ENCODE measurements at places on chromosomes 5 and 9.

DNA sequence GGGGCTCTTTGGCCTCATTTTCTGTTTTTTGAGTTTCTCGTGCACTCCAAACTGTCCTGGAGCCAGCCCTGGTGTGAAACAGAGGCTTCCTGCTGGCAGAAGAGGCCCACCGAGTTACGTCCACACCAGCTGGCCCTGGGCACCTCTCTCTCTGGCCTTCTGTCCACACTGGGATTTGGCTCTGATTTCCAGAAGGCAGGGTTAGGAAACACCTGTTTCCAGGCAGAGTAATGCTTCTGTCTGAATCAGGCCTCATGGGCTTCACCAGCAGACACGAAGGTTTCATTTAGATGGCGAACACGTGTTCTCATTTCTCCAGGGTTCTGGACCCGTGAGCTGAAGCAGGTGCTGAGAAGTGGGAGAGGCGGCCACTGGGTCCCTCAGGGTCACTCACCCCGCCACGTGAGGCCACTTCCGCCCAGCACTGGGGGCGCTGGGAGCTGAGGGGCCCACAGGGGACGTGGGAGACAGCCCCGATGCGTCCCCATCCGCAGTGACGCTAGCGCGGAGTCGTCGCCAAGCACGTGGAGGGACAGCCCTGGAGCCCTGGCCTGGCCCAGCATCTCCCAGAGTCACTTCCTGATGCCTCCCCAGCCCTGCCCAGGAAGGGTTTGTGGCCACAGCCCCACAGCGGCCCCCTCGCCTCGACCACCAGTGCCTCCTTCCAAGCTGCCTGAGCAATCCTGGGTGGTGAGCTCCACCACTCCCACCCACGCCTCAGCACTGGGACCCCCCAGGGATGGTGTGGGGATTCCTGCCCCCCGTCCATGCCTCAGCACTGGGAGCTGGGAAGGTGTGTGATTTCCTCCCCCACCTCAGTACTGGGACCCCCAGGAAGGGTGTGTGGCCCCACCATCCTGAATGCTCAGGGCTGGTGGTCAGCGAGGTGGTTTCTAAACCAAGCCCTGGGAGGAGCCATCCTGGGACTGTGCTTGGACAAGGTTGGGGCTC is 4.9 kb upstream of the LRRC14B start:
- DNase-seq, result no peak

DNA sequence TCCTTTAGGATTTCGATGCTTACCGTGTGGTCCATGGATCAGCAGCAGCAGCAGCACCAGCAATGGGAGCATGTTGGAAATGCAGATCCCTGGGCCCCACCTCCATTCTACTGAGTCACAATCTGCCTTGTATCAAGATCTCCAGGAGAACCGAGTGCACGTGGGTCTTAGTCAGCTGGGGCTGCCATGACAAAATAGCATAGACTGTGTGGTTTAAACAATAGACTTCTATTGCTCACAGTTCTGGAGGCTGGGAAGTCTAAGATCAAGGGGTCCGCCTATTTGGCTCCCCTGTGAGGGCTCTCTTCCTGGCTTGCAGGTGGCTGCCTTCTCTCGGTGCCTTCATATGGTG is 1.3 kb upstream of the PROP1 start:
- no peak for DNase-seq

DNA sequence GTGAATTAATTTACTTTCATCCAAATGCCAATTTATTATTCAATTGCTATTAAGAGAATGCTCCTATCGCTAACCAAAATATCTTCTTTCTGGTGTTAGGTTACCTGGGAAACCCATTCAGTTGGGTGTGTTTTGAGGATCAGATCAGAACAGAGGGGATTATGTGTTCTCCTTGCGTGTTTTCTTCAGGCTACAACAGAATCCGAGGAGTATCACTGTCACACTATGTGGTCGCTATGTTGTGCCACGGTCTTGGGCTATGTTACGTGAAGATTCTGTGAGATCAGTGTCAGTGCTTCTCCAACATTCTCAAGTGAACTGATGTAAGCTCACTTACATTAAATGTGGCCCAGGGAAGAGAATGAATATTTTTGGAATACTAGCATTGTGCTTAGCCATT is 39.0 kb downstream of the ADCY2 start:
- DNase-seq, result no peak

DNA sequence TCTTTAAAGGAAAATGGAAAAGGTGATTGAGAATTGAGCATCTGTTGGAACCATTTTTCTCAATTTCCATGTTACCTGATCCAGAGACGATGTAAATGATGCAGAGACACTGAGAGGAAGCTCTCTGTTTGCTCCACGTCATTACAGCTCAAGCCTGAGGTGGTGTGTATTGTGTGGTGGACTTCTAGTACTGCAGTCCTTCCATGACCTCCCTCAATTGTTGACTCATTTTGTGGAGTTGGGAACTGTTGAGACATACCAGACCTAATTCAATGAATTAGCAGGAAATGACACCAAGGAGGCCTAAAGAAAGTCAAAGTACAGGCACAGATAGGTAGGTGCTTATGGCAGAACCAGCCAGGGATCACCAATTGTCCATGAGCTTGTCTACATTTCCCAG is 15.6 kb upstream of the LVRN start:
- DNase-seq, result no peak

DNA sequence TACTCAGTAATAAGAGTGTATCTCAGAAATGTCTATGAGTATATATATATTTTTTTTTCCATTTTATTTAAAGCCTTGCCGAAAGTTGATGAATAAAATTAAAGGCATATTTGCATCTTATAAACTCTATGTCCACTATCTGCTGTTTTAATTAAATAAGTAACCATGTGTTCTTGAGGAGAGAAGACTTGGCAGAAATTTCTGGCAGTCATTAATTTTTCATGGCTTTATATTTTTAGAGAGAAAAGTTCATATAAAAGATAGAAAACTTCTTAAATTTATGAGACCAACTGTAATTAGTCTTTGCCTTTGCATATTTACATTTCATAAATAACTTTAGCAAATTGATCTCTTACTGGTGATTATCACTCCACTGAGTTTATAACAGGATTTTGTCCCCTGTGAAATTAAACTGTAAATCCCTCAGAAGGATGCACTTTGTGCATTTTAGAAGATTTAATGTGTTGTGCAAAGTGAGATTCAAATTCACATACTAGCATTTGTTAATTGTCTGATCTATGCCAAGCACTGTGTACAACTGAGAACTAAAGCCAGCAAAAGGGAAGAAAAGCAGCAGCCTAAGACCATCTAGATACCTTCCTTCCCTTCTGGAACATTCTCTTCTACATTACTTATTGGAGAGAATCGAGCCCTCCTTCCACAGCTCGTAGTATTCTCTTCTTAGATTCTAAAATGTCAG is 108.7 kb downstream of the SNCAIP start:
- no peak for DNase-seq

DNA sequence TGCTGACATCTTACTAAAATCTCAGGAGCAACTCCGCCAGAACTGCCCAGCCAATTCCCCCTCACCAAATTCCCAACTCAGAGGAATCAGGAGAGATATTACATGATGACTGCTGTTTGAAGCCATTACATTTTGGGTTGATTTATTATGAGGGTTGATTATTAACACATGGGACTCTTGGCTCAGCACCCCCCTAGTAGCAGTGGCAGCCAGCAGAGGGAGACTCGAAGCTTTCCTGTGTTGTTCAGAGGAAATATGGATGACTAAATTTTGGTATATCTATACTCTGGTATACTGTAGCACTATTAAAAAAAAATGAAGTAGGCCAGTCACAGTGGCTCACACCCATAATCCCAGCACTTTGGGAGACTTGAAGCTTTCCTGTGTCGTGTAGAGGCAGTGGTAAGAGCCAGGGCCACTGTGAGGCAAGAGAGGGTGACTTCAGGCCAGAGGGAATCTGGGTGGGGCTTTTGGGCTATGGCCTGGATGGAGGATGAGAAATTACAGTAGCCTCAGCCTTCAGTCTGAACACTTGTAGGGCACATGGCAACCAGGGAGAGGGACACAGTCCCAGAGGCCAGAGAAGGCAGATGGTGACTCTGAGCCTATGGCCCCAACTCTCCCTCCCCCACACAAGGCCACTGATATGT is 111.4 kb downstream of the LHX2 start:
- no peak for DNase-seq

- no peak for DNase-seq
These were observed 943 bp downstream of the STING1 start for GRCh38 chr5:139481580-139482049.

DNA sequence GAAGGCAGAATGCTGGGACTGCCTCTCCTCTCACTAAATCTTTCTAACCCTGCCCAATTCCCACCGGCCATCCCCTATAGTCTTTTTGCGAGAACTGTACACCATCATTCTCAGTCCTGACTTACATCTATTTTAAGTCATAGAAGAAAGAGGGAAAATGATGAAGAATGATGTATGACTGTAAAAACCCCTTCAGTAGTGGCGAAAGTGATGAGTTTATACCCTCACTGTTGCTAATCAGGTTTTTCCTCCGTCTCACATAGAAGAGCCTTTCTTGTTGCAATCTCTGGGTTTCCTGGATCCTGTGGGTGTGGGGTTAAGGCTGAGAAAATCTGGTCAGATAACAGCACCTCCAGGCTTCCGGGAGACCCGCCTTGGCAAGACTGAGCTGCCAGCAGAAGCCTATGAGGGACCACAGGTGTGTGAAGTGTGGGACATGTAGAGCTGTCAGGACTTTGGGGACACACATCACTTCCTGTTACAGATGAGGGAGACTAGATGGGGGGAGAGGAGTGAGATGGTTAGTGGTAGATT is 147.1 kb upstream of the SLC12A2 start:
- DNase-seq, result no peak

- DNase-seq, result no peak
These were observed 88.7 kb downstream of the CFAP90 start for GRCh38 chr5:7762267-7762666.

GRCh38 chr5:90940227-90940995 is 381.8 kb downstream of the ADGRV1 start:
- DNase-seq, result peak; percentile 3

DNA sequence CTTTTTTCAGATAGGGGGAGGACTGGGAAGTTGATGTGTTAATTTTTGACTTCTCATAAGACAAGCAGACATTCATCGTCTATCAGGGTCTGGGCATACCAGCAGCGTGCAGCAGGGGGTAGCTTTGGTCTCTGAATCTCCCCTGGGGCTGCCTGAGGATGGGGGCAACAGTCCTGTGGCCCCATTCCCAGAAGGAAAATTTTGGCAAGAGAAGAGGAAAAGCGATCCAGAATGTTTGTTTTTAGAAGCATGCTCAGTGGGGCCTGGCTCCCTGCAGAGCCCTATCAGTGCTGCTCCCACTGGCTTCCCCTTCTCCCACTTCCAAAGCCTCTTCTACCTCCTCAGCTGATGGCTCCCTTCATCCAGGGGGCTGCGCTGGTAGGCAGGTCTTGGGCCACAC is 194.8 kb upstream of the IL12B start:
- no peak for DNase-seq

- DNase-seq, result no peak
These were observed 18.5 kb downstream of the TMC1 start for GRCh38 chr9:72539824-72540347.

DNA sequence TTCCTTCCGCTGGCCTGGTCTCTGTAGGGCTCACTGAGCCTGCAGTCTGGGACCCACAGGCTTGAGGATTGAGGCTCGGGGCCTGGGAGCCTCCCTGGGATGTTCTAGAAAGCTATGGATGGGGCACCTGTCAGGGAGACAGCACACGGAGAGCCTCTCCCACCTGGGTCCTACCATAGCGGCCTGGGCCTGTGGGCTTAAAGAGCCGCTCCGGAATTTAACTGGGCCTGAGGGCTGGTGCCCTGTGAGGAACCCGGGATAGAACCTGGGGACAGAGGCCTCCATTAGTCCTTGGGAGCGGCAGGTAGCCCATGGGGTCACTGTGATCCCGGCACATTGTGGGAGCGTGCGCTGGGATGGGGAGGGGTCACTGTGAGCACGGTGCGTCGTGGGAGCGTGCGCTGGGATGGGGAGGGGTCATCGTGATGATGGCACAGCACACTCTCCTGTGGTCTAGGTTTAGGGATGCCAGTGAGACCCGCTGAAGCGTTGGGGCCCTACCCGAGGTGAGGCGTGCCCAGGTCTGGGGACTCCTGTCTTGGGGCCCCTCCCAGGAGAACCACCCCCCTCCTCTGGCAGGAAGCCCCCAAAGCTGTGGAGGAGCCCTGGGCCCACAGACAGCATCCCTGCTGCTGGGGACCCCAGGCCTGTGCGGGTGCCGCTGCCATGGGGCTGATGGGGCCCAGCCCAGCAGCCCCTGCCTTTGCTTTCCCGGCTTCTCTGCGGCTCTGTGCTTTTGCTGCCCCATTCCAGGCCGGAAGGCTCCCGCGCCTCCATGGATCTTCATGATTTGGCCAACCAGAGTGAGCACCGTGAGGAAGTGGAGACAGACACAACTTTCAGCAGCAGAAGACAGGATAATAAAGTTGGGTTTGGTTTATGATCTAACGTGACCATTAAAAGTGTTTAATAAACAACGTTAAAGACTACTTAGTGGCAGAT is 3.4 kb upstream of the CEP72 start:
- DNase-seq, result no peak

- DNase-seq, result no peak
These were observed 360.8 kb downstream of the NTRK2 start for GRCh38 chr9:85030316-85030715.

DNA sequence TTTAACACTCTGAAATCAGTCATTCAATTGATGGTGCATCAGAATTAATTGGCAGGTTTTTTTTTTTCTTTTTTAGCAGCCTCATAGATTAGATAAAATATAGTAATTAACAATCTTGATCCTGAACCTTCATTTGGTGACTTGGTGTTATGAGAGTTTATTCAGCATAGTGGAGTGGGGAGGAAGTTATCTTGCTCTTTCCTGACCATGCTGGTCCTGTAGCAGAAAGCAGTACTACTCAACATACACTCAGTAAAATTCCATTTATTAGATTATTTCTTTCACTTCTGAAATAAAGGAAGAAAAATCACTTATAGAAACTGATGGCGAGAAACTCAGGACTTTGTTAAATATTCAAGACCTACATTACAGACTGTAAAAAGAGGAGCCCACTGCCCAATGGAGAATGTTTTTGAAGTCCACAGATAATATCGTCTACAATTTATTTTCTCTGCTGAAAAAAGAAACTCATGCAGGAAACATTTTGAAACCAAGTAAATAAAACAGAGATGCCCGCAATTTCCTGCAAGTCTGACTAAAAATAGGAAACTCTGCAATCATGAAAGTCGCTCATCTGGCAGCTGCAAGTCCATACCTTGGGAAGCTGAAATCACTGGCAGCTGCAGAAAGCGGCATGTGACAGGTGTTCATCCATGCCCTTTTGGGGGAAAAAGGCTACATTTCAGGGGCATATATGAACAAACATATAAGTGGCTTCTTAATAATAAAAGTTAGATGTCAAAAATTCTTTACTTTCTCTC is 233.2 kb upstream of the RFX3 start:
- no peak for DNase-seq

GRCh38 chr5:160506006-160507004 is 84.7 kb downstream of the PTTG1 start:
- peak; percentile 42 for DNase-seq

- DNase-seq, result no peak
These were observed 56.7 kb downstream of the LRSAM1 start for GRCh38 chr9:127507751-127508648.

DNA sequence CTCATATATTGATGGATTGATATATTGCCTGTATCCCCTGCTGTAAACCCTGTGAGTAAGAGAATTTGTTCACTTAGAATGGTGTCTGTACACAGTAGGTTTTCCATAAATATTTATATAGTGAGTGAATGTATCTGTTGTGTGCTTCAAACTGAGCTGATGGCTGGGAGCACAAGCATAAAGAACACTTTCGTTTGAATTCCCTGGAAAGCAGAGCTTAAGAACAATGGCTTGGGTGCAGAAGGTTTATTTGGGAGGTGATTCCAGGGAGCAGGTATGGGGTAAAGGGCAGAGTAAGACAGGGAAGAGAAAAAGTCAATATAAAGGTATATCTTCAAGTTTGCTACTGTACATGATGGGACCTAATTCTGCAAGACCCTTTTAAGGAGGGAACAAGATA is 190.9 kb upstream of the TRIM32 start:
- DNase-seq, result no peak

Measured in globus pallidus (tissue), 1 donor.